Glutamatergic neuron (in vitro differentiated cells): ENCODE measurements at places on chromosomes 6 and 20. TPM values are rescaled to one million over a fixed set of nuclear protein-coding genes. Genes with fewer than 3 reads are reported as not detected.

DNA sequence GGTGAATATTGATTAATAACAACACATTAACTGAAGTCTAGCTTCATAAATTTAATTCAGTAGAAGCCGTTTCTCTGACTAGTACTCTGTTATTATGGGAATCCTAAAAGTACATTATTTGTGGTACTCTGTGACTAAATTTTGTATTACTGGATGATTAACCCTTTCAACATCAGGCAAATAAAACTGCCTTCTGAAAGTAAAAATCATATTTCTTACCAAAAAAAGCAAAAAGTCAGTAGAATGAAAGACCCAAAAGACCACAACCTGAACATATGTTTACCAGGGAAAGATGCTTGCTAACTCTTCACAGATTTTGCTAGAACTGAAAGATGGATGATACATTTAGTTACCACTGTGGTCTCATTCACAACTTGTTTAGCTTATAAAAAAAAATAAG, 73.2 kb downstream of the AHI1 start:
- no peak for DNase-seq

ANKRD66 gene
- not detected for total RNA-seq

DNA sequence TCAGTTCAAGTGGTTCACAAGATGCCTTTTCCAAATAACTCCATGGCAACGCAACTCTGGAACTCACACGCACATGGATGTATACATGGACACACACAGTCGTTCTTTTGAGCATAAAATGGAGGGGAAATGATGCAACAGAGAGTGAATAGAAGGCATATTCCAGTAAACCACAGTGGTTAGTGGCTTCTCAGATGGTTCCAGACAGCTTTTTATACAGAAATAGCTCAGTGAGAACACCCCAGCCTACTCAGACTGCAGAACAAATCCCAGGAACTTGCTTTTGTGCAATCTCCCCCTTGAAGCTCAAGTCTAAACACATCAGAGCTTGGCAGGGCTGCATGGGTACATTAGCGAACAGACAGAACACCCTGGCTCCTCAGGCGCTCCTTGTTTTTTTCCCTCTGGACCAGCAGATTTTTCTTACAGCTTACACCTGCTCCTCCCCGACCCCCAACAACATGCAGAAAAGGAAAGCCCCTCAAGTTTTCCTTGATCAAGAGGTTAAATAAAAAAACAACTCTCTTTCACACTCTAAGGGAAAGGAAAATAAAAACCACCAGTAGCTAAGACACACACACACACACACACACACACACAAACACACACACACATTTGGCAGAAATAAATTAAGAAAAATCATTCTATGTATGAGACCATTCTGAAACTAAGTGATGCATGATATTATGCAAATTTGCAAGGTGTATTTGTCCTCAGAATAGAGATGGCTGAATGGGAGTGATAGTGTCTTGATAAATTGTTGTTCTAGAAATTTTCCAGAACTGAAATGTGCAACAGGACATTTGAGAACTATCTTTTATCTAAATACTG, 51.2 kb upstream of the RANBP9 start:
- DNase-seq: no peak

ADGRB3 gene
- 7.3 TPM for total RNA-seq

DNA sequence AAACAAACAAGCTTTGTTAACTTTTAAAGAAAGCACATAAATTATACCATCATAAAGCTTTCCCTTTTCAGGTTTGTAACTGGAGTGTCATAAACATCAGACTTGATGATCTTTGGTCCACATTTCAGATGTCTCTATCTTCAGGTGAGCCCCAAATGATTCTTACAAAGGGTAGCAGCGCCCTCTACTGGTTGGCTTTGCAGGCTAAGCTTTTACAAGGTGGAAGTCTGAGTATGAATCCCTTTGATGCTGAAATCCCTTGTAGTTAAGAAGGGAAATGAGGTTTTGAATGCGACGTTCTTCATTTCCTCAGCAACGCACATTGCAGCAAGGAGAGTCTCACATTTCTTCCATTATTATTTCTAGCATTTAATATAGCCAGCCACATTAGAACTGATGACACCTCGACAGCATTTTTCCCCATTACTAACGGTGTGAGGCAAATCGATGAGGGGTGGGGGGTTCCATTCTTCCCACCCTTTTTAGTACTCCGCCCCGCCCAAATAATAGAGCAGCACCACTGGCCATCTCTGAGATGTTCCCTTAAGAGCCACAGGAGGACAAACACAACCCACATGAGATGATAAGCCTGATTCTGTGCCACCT, 126.3 kb upstream of the NT5E start:
- DNase-seq: peak; percentile 87

DDO gene
- not detected for total RNA-seq

DNA sequence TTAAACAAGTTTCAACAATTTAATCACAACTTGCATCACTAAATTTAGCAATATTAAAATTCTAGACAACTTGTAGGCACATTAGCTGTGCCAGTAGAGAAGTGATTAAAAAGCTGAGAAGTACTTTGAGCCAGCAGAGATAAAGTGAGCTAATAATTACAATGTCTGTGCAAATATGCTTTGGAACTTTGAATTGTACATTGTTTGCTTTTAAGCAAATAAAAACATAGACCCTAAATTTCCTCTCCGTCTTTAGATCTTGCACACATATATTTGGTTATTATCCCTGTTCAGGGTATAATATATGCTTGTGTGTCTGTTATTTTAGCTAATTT, 44.2 kb upstream of the DEFB112 start:
- DNase-seq: no peak

SLC24A3 gene
- 9.7 TPM for total RNA-seq

- DNase-seq: no peak
Measured at GRCh38 chr20:31712112-31712553, 10.5 kb downstream of the BCL2L1 start.

SLC35D3 gene
- not detected for total RNA-seq

DNA sequence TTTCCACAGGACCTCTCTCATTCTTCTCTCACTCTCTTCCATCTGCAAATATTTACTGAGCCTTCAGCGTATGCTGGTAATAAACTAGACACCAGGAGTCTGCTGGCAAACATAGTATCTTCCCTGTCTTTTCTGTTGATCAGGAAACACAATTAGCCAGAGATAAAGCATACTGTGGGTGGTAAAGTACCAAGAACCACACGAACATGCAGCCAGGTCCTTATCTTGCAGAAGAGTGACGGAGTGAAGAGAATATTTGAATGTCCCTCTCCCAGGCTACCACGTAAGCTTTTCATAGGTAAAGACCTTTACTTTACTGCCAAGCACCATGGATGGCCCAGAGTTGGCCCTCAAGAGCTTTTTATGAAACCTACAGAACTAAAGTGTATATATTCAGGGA, 13.3 kb downstream of the FHL5 start:
- no peak for DNase-seq

AGER gene
- 13.2 TPM for total RNA-seq
